ENCODE measurements at places on chromosomes 13 and 19.

GRCh38 chr19:35090506-35091214, 25.0 kb upstream of the FXYD3 start:
- peak; percentile 57 for DNase-seq

- DNase-seq = no peak
These were observed 11.3 kb downstream of the CEACAM21 start for GRCh38 chr19:41587101-41587837.

DNA sequence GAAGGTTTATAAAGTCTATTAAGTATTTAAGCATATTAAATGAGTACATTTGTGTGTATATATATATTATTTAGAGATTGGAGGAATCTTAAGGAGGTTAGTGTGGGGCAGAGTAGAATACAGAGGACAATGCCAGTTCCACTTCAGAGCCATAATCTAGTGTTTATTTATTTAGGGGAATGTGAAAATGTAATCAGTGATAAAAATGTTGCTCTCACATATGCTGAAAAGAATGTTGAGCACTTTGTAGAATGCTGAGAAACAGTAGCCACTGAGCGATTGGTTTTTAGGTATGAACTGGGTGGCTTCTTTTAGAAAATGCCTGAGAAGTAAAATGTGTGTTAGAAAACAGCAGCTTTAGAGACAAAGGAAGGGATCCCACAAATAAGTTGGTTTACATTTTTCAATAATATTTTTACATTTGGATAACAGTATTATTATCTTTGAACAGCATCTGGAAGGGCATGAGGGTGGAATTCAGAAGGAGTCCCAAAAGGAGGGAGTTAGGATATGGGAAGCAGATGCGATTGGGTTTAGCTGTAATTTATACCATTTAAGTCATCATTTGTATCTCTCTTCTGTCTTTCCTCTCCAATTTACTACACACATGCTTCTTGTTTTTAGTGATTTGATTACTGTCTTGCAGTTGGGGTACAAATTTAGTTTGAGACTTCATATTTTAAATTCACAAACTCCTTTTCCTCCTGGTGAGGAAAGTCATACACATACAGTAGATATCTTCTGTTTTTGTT, 68.6 kb downstream of the NDFIP2 start:
- no peak for DNase-seq

DNA sequence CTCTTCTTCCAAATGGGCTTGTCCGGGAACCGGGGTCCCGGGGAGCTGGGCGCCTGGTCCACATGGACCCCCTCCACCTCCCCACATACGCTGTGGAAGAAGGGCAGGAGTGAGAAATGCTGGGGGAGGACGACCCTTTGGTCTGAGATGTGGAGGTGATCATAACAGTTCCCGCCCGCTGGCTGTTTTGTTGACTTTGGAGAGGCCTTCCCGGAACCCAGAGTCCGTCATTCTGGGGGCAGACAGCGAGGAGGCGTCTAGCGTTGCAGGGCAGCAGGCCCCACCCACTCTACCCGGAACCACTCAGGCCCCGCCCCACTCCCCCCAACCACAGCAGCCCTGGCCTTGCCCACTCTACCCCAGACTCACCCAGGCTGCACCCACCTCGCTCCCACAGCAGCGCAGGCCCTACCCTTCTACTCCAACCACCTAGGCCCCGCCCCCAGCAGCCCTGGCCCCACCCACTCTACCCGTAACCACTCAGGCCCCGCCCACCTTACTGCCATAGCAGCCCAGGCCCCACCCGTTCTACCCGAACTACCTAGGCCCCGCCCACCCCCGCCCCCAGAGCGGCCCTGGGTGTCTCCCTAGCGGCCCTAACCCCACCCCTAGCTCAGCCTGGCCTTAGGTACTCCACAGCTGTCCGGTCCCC, 7.1 kb downstream of the GPR108 start:
- DNase-seq = no peak

All from muscle of arm (tissue), 14 donors.